Substantia nigra (tissue), 51 donors: ENCODE measurements at places on chromosomes 3 and 15.

DNA sequence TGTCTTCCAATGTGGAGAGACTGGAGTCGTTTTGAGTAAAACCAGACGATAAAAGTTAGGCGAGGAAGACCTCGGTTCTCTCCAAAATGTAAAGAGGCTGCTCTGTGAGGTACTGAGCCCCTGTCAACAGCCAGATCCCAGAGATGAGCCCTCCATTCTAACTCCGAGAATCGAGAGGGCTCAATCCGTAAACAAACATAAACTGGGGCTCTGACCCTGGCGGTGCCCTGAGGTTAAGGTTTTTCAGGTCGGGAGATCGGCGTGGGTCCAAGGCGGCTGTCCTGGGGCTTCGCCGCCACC lies 417 bp downstream of the TBCCD1 start:
- no peak for DNase-seq

GRCh38 chr3:47954567-47954966 lies 61.6 kb downstream of the MAP4 start:
- no peak for DNase-seq

- DNase-seq, result no peak
Measured at GRCh38 chr3:15055019-15055557, 10.0 kb downstream of the MRPS25 start.

DNA sequence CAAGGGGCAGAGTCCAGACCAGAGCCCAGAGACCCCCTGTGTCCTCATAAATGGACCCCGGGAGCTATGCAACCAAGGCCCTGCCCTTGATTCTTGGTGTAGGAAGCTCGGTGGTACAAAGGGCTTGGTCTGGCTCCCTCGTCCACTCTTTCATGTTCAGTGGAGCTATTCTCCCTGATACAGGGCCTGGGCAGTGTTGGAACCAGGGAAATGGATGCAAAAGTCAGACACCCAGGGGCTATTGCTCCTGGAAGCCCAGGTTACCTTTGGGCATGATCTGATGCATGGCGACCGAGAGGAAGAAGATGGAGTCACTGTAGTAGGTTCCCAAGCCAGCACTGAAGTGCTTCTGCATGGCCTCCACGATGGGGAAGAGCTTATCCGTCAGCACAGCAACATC lies 44.5 kb downstream of the XXYLT1 start:
- no peak for DNase-seq

- DNase-seq, result no peak
Measured at GRCh38 chr3:143166376-143166775, 46.8 kb downstream of the CHST2 start.

GRCh38 chr3:99602183-99602582 lies 36.2 kb upstream of the COL8A1 start:
- DNase-seq, result no peak

DNA sequence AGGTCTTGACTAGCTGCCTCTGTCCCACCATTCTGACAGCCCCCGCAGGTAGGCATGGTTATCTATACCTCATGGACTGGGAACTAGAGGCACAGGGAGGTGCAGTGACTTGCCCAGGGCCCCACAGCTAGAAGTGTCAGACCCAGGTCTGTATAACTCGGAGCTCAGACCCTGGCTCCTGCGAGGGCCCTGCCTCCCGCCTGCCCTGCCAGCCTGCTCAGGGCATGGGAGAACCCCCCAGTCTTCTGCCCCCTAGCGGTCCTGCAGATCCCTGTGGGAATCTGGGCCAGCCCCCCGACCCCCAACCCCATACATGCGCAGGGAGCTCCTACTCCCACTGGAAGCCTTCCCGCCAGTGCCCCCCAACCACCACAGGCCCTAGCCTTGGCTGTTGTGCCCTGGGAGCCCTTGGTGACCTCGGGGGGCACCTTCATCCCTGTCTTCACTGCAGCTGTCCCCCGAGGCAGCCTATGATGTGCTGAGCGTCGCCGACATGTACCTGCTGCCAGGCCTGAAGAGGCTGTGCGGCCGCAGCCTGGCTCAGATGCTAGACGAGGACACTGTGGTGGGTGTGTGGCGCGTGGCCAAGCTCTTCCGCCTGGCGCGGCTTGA lies 6.9 kb downstream of the ABTB1 start:
- no peak for DNase-seq

DNA sequence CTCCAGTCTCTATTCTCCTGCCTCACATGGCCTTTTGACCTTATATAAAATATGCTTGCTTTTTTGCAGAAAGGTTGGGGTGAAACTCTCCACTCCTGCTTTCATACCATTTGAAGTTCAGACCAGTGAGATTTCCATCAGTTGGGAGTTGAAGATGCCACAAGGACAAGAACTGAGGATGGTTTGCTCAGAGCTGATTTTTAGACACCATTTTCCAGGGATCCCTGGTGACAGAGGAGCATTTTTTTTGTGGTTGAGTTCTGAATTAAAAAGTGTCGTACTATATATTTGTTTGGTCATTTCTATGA lies 8.8 kb upstream of the TM4SF1 start:
- DNase-seq, result no peak

- DNase-seq, result no peak
Measured at GRCh38 chr15:29272219-29272618, 2.6 kb upstream of the NSMCE3 start.

DNA sequence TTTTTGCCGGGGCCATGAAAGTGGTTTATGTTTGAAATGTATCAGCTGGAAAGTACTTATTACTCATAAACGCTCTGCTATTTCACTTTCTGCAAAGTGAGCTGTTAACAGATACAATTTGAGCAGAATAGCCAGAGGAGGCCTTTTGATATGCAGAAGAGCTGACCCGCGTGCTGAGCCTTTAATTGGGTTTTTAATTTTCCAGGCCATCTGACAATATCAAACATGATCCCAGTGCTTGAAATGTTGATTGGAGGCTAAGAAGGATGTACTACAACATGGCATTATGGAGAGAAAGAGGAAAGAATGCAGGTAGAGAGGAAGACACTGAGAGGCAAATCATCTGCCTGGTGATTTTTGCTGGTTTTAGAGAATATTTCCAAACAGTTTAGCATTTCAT lies 261.3 kb upstream of the MEIS2 start:
- no peak for DNase-seq

DNA sequence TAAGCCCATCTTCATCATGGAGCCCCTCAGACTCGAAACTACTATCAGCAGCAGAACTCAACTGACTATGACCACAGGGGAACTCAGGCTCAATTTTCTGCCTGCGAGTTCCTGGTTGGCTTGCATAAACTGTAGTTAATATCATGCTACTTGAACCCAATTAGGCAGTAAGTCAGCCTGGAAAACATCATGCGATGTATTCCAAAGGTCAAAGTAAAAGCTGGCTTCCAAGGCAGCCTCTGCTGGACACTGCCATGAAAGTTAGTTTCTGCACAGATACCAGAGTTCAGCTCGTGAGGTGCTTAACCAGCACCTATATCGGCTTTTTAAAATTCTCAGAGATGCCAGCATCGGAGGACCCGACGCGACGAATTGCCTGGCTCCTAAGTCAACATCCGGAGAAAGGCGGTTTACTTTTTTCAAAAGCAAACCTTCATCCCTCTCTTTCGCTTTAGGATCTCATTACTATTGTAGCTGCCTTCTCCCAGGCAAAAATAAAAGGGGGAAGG lies 3.8 kb downstream of the ANP32A start:
- no peak for DNase-seq

- DNase-seq, result no peak
Measured at GRCh38 chr15:25863968-25864580, 947 bp upstream of the ATP10A start.

GRCh38 chr15:55652359-55652758 lies 64.2 kb upstream of the PYGO1 start:
- no peak for DNase-seq

- DNase-seq, result no peak
Measured at GRCh38 chr15:99503411-99503810, 62.4 kb upstream of the MEF2A start.

- no peak for DNase-seq
Measured at GRCh38 chr3:135154186-135154585, 359.1 kb downstream of the EPHB1 start.

DNA sequence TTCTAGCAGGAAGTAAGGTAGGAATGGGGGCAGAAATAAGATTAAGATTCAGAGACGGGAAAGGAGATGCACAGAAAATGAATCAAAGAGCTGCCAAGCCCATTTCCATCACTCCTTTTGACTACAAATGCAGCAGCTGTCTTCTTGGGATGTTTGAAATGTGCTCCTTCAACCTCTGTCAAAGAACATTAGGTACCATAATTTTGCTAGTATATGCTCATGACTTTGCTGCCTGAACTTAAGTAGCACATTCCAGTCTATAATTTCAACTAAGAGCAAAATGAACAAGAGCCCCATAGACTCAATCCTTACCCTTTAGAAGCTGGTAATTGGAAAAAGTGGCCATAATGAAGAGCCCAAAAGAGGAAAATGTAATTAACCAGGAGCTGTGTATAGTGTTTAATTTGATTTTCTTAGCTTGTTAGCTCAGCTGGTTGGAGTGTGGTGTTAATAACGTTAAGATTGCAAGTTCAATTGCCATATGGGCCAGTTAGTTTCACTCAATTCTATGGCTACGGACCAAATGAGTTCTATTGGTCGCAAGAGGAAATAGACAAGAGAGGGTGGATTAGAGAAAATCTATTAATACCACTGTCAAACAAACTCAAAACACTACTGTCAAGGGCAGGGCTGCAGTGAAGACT lies 349.9 kb downstream of the ZBBX start:
- DNase-seq, result no peak

DNA sequence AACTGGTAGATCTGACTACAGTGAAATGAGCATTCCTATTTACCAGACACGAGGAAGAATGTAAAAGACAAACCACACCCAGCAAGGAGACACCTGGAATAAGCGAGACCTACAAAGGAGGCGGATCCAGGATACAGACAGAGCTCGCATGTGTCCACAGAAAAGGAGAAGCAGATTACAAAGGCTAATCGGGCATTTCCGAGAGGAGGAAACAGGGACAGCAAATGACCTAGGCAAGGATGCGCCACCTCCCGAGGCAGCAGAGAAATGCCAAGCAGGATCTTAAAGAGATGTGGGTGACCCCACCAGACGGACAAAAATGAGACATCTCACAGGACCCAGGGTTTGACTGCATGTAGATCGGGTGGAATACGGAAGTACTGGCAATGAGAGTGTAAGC lies 63.2 kb upstream of the IQSEC1 start:
- DNase-seq, result no peak

GRCh38 chr15:71713191-71713809 lies 97.1 kb upstream of the NR2E3 start:
- no peak for DNase-seq

GRCh38 chr3:12371525-12372140 lies 82.8 kb downstream of the PPARG start:
- DNase-seq, result no peak

- no peak for DNase-seq
Measured at GRCh38 chr3:77414881-77415280, 375.0 kb downstream of the ROBO2 start.

- no peak for DNase-seq
Measured at GRCh38 chr3:49121132-49121736, 611 bp upstream of the USP19 start.

- no peak for DNase-seq
Measured at GRCh38 chr3:43362961-43363360, 76.6 kb downstream of the SNRK start.

- no peak for DNase-seq
Measured at GRCh38 chr15:69535101-69535638, 82.6 kb downstream of the RPLP1 start.

DNA sequence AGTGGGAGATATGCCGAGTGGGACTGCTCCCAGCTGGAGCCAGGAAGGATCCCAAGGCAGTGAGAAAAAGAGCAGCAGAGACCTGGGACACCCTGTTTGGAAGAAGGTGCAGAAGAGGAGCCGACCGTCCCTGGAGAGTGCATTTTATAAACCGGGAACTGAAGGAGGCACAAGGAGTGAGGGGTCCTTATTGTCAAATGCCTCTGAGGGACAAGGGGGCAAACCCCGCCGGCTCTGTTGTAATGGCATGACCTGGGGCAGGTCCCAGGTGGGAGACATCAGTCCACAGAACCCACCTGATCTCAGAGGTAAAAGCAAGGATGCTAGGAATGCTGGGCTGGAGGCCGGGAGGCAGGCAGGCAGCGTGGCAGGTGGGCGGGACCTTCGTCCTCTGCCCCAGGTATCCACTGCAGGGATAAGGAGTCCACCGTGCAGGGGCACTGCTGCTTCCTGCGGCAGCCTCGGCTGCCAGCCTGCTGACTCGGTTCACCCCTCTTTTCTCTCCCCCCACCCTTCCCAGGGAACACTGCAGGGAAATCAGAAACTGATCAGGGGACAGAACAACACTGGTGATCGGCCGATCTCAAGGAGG lies 26.9 kb downstream of the ADAMTS17 start:
- no peak for DNase-seq

DNA sequence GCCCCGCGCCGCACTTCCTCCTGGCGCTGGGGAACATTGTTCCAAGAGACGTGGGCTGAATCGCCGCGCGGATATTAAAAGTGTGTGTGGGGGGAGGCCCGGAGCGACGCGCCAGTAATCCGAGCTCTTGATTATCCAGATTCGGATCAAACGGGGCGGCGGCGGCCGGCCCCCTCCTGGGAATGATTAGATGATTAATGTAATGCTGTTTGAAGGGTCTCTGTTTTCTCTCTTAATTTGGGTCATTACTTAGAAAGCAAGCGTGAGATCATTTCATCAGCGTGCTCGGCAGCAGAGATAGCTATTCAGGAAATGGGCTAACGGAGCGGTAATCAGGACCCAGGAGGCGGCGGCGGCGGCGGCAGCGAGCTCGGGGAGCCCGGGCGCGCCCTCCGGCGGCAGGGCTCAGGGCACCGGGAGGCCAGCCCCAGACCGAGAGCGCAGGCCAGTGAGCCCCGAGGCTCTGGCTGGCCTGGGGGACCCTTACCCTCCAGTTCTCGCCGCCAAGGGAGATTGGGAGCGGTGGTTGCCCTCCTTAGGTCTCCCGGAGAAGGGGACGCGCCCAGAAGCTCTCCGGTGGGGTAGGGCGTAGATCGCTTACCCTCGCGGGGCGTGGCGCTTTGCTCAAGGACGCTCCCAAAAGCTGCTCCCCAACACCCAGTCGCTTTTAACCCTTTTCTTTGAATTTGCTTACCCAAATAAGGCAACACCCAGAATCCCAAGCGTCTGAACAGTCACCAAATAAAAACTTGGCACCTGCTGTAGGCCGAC lies 4.5 kb downstream of the FEZF2 start:
- DNase-seq, result no peak

GRCh38 chr3:89947337-89947954 lies 840.0 kb downstream of the EPHA3 start:
- DNase-seq, result no peak

- no peak for DNase-seq
Measured at GRCh38 chr3:127612966-127613365, 14.8 kb downstream of the MCM2 start.

GRCh38 chr15:29119847-29120246 lies 149.8 kb downstream of the NSMCE3 start:
- no peak for DNase-seq

GRCh38 chr15:65682404-65682911 lies 60.7 kb downstream of the SLC24A1 start:
- DNase-seq, result no peak
